ENCODE measurements at places on chromosomes 11 and 22. TPM values are rescaled to one million over a fixed set of nuclear protein-coding genes. Genes with fewer than 3 reads are reported as not detected.

GRCh38 chr22:21923163-21923561 lies 29.5 kb downstream of the PPM1F start:
- no peak overlapping the region for H3K4me3 ChIP-seq
- DNase-seq: no peak
- H3K36me3 ChIP-seq: no peaks in the 10 kb centered on the region
- no peak overlapping the region for H3K27ac ChIP-seq
- H3K4me1 ChIP-seq: no peaks in the 10 kb centered on the region

DNA sequence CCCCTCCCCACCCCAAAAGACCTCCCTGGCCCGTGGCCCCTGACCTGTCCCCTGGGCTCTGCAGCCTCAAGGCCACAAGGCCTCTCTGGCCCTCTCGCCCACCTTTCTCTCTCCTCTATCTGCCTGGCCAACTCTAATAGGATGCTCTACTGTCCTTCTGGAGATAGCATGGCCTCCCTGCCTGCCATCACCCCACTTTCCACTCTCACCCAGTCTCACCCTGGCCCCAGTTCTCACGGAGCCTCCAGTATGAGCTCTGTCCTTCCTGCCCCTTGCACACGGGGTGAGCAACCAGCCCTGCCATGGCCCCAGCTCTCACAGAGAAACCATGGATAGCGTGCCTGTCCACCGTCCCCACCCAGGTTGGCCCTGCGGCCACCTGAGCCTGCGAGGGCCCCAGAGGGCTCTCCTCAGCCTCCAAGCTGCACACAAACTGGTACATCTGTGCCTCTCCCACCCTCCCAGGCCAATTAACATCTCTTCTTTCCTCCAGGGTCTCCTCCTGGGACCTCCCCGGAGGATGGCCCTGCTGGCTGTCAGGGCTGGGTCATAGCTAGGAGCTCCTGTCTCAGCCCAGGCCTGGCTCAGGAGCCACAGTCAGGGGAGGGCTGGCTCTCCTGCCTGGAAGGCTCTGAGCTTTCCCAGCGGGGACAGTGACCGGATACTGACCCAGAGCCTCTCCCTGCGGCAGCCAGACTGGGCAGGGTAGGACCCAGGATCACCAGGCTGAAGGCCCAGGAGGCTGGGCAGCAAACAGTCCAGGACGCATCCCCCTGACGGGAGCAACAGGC lies 22.3 kb downstream of the RTN4R start:
- DNase-seq: no peak
- H3K4me1 ChIP-seq: peaks cover 38% of the 10 kb centered on the region
- H3K27me3 ChIP-seq: no peaks in the 10 kb centered on the region
- H3K36me3 ChIP-seq: no peaks in the 10 kb centered on the region

GRCh38 chr22:28574159-28574788 lies 105.4 kb downstream of the TTC28 start:
- DNase-seq: no peak
- no peak overlapping the region for H3K27ac ChIP-seq
- no peaks in the 10 kb centered on the region for H3K4me1 ChIP-seq
- H3K27me3 ChIP-seq: peaks cover 50% of the 10 kb centered on the region
- H3K36me3 ChIP-seq: no peaks in the 10 kb centered on the region
- H3K4me3 ChIP-seq: no peak overlapping the region

DNA sequence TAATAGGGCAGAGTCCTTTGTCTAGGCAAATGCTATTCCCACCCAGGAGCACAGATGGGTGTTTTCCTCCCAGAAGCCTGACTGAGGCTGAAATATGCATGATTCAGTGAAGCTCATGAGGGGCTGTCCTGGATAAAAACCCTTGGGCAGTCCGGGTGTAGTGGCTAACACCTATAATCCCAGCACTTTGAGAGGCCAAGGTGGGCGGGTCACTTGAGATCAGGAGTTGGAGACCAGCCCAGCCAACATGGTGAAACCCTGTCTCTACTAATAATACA lies 48.6 kb upstream of the LMO2 start:
- no peak overlapping the region for H3K4me3 ChIP-seq
- peaks cover 8% of the 10 kb centered on the region for H3K27me3 ChIP-seq
- H3K27ac ChIP-seq: no peak overlapping the region
- no peaks in the 10 kb centered on the region for H3K4me1 ChIP-seq
- DNase-seq: no peak

GRCh38 chr22:46076651-46077339 lies 73.5 kb upstream of the PPARA start:
- peaks cover 41% of the 10 kb centered on the region for H3K4me1 ChIP-seq
- H3K27ac ChIP-seq: no peak overlapping the region
- H3K4me3 ChIP-seq: no peak overlapping the region
- peaks cover 2% of the 10 kb centered on the region for H3K27me3 ChIP-seq

DNA sequence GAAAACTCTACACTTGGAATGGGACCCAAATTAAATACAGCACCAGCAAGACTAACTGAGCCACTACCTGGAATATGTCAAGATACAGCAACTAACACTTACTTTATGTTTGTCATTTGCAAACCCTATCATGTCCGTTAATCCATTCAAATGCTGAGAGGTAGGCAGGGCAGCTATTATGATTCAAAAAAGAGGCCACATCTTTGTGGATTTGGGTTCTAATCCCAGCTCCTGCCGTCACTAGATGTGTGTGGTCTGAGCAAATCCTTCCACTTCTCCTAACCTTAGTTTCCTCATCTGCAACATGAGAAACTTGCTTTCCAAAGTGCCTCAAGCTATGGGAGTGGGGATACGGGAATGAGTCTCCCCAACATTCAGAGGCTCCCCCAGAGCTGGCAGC lies 24.2 kb downstream of the FLI1 start:
- peak overlapping the region; percentile 67 for H3K4me3 ChIP-seq
- no peak for DNase-seq
- H3K4me1 ChIP-seq: peaks cover 99% of the 10 kb centered on the region
- H3K27me3 ChIP-seq: no peaks in the 10 kb centered on the region

DNA sequence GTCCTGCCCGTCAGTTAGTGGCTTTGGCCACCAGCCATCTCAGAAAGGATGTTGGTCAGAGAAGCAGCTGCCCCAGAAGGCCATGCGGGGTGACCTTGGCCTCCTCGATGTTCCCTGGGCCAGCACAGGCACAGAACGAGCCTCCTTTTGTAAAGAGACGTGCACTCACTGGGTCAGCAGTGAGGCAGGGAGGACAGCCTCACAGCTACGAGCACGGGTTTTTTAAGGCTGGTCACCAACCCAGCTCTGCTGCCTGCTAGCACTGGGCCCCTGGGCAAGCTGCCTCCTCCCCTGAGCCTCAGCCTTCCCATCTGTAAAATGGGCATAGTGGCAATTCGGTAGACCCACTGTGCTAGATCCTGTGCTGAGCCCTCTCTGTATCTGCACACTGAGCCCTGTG lies 10.8 kb downstream of the IGLL1 start:
- H3K4me3 ChIP-seq: no peak overlapping the region
- no peak for DNase-seq
- no peaks in the 10 kb centered on the region for H3K36me3 ChIP-seq

GRCh38 chr22:33044112-33044511 lies 14.1 kb downstream of the SYN3 start:
- H3K27ac ChIP-seq: no peak overlapping the region
- H3K27me3 ChIP-seq: peaks cover 2% of the 10 kb centered on the region
- H3K36me3 ChIP-seq: no peaks in the 10 kb centered on the region
- no peak overlapping the region for H3K4me3 ChIP-seq
- DNase-seq: no peak

- no peak for DNase-seq
- no peak overlapping the region for H3K4me3 ChIP-seq
Observed at GRCh38 chr11:42647993-42648392, 663.8 kb upstream of the API5 start.

DNA sequence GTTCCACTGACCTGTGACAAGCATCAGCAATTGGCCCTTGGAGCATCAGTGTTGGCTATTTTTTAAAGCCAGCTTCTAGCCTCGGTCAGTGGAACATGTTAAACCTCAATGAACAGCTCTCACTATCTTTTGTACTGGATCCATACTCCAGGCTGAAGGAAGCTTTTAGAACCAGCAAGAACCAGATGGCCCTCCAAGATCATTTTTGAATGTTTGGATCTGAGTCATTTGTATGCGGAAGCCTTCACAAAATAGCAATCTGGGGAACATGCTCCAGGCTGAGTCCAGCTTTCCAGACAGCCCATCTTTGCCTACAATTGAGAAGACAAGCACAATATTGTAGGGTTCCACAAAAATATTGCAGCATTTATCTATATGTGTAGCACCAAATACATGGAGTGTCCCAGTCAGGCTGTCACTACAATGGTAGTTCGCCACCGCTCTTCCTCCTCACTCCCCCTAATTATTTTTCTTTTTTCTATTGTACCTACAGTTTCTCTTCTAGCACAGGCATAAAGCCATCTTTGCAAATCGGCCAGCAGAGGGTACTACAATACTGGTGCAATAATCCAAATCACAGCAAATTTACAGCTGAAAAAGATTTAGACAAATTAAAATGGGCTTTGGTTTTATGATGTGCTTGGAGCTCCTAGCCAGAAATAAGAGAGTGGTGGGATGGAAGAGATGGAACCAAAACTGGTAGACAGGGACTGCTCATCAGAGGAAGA lies 177.4 kb upstream of the BLID start:
- no peak overlapping the region for H3K4me3 ChIP-seq
- no peaks in the 10 kb centered on the region for H3K36me3 ChIP-seq
- DNase-seq: no peak
- no peaks in the 10 kb centered on the region for H3K27me3 ChIP-seq

DNA sequence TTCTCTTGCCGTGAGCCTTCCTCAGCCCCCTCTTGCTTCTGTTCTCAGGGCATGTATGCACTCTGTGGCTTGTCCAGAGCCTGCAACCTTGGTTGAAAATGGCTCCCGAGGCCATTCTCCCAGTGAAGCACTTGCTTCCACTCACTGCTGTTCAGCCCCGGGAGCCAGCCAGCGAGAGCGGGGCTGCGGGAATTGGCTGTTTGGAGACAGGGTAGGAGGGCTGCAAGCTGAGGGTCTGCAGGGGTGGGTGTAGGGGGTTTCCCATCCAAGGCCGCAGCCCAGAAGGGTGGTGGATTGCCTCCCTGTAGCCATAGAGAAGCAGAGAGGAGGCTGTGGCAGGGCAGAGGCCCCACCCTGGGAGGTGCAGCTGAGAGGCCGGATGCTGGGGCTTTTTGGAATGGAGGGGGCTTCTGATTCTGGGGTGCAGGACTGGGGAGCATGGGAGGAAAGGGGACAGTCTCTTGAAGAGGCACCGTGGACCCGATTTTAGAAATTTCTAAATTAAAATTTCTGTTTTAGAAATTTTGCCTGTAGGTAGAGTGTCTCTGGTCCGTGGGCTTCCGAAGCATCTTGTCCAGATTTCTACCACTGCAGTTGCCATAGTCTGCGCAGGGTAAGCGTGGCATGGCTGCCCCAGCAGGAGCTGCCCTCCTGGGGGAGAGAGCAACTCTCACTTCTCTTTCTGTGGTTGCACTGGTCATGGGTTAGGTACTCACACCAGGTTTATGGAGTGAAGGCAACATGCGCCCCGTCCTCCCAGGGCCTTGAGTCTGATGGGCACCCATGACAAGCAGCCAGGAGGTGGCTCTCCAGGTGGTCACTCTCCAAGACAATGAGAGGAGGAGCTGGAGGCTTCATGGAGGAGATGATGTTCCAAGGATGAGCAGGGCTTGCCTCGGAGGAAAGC lies 100.2 kb downstream of the TBC1D22A start:
- peaks cover 10% of the 10 kb centered on the region for H3K36me3 ChIP-seq
- H3K27ac ChIP-seq: no peak overlapping the region
- H3K4me1 ChIP-seq: no peaks in the 10 kb centered on the region
- H3K27me3 ChIP-seq: no peaks in the 10 kb centered on the region
- no peak overlapping the region for H3K4me3 ChIP-seq

- H3K27ac ChIP-seq: no peak overlapping the region
- H3K36me3 ChIP-seq: no peaks in the 10 kb centered on the region
- no peak for DNase-seq
Observed at GRCh38 chr11:119693253-119693815, 35.7 kb downstream of the NECTIN1 start.

DNA sequence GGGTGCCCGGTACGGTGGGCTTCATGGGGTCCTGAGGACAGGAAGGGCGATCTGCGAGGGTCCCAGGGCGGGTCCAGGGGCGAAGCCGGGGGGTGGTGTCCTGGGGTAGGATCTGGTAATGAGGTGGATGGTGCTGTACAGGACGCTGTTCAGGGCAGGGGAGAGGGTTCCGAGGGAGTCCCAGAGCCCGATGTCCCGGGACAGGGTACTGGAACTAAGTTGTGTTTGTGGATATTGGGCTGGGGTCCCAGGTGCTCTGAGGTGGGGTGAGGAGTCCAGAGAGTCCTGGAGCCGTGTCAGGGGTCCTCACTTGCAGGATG lies 426 bp downstream of the LZTR1 start:
- peaks cover 39% of the 10 kb centered on the region for H3K4me1 ChIP-seq
- H3K27me3 ChIP-seq: no peaks in the 10 kb centered on the region
- peaks cover 25% of the 10 kb centered on the region for H3K36me3 ChIP-seq
- no peak for DNase-seq
- peak overlapping the region; percentile 80 for H3K27ac ChIP-seq

DNA sequence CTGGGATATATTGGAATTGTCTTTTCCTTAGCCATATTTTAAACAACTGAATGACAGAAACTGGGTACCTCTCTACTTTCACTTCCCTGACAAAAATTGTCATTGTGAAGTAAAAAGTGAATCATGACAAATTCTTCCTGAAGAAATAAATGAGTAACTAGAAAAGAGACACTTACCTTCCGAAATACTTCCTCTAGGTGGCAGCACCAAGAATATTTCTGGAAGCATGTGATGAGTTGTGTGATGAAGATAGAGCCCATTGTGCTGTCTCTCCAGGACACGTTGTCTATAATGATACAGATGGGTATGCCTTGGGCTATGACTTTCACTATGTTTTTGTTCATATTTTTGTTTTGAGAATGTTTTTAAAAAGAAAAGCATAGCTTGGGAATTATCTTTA lies 21.5 kb downstream of the CASP4 start:
- no peak overlapping the region for H3K27ac ChIP-seq
- no peak overlapping the region for H3K4me3 ChIP-seq
- no peaks in the 10 kb centered on the region for H3K27me3 ChIP-seq
- H3K4me1 ChIP-seq: peaks cover 4% of the 10 kb centered on the region

DNA sequence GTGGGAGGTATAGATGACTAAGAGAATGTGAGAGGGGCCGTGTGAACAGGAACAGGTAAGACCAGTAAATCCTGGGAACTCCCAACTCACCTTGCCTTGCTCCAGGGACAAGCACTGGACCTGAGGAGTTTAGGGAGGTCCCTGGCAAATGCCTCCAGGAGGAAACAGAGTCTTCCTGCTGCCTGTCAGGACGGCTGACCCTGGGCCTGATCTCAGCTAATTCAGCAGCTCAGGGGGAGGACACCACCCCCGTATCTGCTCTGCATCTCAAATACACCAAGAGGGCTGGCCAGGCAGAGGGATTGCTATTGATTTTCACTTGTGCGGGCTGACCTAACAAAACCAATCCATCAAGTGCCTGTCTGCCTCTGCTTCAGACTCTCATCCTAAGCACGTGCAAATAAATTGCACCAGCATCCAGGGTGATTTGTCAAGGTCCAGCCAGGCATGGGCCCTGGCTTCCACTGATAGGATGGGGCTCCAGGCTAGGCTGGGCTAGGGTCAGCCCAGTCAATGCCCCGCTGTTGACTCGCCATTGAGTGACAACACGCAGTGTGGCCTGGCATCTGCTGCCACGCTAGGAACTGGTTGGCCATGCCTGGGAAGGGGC lies 20.3 kb downstream of the UQCR10 start:
- no peaks in the 10 kb centered on the region for H3K4me1 ChIP-seq
- H3K27ac ChIP-seq: no peak overlapping the region
- DNase-seq: no peak
- H3K4me3 ChIP-seq: no peak overlapping the region
- H3K27me3 ChIP-seq: no peaks in the 10 kb centered on the region

The LMO2 gene
- total RNA-seq: not detected

The MMP27 gene
- total RNA-seq: not detected

The MUC6 gene
- total RNA-seq: not detected

The P2RY2 gene
- not detected for total RNA-seq

The TMEM191C gene
- 1.4 TPM for total RNA-seq

The RNASEH2C gene
- total RNA-seq: 80.3 TPM
